ENCODE measurements at places on chromosomes 1 and 21. TPM values are rescaled to one million over a fixed set of nuclear protein-coding genes. Genes with fewer than 3 reads are reported as not detected.

DNA sequence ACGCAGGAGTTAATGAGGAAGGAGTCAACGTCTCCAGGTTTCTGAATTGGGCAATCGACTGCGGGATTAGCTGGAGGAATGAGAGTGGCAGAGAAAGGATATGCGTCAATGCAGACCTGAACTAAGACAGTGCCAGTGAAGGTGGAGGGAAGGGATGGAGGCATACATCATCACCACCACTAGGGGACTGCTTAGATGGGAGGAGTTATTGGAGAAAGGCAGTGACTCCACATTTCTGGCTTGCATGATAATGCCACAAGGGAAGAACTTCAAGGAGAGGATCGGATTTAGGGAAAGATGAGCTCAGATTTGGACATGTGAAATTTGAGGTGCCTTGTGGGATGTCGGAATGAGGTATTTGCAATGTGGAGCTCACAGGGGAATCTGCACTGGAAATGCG is 17.5 kb downstream of the VASH2 start:
- DNase-seq, result no peak

Gene CD164L2
- not detected for total RNA-seq

DNA sequence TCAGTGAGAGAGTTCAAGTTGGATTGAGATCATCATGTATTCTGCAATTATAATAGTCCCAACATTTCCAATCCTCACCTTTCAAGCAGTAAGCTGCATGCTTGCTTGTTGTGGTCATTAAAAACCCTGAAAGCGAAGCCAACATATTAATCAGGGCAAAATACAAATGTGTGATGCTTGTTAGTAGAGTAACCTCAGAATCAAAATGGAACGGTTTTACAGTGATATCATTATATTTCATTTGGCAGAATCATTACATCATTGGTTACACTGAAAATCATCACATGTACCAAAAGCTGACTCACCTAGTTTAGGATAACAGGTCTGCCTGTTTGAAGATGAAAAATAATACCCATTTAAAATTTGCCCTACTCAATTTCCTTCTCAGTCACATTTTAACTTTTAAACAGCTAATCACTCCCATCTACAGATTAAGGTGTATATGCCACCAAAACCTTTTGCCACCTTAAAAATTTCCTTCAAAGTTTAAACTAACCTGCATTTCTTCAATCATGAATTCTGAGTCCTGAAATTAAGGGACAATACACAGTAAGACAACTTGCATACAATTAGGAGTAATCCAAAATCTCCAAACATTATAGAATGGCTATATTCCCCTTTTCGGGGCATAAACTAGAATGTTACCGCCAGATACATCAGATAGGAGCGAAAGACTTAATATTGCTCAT is 3.5 kb downstream of the GAS5 start:
- no peak for DNase-seq

- no peak for DNase-seq
Measured at GRCh38 chr1:215476541-215476940, 90.6 kb upstream of the KCTD3 start.

DNA sequence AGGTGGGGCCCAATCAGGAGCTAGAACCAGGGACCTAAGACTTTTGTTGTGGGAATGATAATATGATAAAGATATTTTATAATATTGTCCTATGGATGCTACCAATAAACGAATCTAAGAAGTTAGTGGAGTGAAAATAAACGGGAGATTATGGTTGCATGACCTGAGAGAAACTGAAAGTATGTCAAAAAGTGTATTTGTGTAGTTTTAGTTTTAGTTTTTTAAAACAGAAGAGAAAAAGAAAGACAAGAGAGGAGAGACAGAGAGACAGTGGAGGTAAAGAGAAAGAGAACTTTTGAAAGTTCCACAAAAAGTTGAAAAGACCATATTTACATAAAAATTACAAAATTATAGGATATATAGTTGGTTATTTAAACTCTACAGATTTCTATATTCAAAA is 64.1 kb upstream of the TMPRSS15 start:
- DNase-seq, result no peak

DNA sequence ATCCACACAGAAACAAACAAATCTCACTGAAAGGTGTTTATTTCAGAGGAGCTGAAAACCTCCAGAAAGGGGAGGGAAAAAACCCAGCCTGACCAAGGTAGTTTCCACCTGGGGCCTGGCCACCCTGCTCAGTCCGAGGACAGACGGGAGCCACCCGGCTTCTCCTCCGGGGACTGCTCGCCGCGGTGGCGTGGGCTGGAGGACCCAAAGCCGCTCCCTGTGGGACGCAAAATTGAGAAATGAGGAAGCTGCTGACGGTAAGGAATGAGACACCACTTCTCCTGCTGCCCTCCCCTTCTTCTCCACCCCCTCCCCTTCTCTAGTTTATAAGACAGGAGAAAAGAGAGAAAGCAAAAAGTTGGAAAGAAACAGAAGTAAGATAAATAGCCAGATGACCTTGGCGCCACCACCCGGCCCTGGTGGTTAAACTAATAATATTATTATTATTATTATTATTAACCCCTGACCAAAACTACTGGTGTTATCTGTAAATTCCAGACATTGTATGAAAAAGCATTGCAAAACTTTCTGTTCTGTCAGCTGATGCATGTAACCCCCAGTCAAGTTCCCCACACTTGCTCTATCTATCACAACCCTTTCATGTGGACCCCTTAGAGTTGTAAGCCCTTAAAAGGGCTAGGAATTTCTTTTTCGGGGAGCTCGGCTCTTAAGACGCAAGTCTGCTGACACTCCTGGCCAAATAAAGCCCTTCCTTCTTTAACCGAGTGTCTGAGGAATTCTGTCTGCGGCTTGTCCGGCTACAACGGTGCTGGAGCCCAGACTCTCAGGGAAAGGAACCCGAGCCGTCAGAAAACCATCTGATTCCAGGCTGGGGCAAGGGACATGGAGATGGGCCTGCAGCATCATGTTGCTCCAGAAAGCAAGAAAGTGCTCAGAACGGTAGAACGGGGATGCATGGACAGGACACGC is 12.5 kb downstream of the ITGB2 start:
- DNase-seq, result no peak

Gene FAF1
- 80.0 TPM for total RNA-seq

Gene OR2T29
- not detected for total RNA-seq

DNA sequence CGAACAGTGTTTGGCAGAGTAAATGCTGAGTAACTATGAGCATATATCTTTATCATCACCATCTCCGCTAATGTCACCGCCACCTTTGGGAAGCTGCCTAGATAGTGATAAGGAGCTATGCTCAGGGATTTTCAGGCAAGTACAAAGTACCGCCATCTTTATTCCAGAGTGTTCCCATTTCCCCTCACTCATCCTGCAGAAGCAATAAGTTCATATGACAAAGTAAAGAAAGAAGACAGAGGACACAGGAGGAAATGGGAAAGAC is 89.6 kb downstream of the TGFBR3 start:
- no peak for DNase-seq

DNA sequence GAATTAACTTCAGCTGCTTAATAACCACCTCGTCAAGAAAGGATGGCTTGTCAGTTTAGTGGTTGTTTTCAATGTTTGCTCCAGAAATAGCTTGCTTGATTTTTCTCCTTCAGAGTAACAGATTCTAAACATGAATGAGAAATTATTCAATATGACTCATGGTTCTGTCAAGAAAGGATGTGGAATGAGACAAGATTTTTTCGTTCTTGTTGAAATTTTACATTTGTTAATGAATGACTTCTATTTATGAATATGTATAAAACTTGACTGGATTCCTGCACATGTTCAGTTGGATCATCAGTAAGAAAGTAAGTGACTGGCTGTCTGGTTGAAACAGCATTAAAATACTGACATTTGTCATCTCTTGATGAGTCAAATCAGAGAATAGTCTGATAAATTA is 38.3 kb downstream of the IFI44 start:
- DNase-seq, result no peak

DNA sequence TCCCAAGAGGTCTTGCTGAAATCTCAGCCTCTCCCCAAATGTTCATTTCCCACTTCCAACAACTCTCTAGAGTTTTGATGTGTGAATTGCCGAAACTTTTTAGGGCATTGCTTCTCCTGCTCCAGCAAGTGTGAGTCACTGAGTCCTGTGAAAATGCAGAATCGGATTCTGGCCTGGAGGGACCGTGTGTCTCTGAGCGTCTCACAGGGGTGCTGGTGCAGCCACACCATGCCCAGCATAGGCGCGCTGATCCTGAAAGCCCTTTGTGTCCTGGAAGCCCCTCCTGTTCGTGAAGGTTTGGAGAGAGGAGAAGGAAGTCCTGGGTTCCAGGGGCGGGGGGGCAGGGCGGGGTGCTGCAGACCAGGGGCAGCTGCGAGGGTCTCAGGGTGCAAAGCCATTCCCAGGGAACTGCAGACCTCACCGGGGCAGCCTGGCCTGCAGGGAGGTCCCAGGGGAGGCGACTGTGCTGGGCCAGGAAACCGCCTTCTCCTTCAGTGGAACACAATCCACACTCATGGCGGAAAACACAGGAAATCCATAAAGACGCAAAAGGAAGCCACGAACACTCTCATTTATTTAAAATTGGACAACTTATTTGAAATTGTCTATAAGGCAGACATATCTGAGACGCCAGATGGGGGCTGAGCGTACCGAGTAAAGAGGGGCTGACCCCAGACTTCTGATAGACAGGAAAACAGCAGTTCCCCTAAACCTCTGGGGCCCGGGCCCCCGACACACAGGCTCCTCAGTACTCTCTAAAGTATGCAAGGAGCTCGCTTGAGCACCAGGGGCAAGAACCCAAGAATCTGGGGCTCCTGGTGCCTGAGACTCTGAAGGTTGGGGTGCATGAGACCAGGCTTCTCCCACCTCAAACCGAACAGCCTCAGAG is 43.5 kb upstream of the ADARB1 start:
- DNase-seq, result no peak

GRCh38 chr1:92837062-92837461 is 5.2 kb downstream of the RPL5 start:
- DNase-seq, result no peak

DNA sequence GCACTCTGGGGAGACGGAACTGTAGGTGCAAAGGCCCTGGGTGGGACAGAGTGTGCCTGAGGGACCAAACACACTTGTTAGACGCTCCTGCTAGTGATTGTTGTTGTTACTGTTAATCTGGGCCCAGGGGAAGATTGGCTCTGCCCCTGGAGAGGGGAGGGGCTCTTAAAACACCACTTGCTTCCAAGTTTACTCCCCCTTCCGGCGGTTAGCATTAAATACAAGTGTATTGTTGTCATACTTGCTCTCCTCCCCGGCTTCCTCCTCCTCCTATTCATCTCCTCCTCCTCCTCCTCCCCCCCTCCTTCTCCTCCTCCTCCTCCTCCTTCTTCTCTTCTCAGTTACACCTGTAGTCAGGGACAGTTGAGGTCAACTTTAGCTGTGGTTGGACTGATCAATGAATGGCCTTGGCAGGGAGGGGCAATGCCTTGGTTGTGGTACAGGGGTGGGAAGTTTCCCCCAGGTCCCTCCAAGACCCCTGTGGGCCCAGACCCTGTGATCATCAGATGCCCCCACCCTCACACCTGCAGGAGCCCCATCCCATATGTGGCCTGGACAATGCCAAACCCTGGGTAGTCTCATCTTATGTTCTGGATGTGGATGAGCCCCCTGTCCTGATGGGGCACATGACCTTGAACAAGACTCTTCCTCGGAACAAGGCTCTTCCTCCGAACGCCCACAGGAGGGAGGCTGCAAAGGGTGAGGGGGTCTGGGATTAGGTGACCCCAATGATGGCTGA is 217.3 kb downstream of the PTPRU start:
- DNase-seq, result no peak

GRCh38 chr1:206429421-206429820 is 40.9 kb upstream of the IKBKE start:
- DNase-seq, result no peak

Data from left ventricle myocardium inferior (tissue), 1 donor.